ENCODE measurements at places on chromosomes 7 and 10.

DNA sequence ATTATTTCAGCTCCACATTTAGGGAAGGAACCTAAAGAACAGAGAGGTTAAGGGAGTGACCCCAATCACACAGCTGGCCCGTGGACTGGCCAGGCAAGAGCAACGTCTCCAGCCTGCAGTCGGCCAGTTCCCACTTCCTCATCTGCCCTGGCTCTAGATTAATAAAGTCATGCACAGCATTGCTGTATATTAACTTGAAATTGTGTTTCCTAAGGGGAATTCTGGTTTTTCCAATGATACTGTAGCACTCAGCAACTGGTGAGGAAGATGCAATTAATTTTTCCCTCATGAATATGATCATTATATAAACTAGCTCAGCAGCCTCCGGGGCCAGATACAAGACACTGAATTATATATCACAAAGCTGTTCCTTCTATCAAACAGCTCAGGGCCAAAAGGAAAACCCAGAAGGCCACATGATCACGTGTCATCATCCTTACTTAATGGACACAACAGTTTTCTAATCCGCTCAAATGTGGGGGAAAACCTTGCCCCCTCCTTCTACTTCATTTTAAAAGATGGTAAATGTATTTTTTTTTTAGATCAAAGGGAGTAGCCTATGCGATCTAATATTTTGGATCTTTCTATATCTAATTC, 295.3 kb upstream of the PRKCQ start:
- no peak for DNase-seq

DNA sequence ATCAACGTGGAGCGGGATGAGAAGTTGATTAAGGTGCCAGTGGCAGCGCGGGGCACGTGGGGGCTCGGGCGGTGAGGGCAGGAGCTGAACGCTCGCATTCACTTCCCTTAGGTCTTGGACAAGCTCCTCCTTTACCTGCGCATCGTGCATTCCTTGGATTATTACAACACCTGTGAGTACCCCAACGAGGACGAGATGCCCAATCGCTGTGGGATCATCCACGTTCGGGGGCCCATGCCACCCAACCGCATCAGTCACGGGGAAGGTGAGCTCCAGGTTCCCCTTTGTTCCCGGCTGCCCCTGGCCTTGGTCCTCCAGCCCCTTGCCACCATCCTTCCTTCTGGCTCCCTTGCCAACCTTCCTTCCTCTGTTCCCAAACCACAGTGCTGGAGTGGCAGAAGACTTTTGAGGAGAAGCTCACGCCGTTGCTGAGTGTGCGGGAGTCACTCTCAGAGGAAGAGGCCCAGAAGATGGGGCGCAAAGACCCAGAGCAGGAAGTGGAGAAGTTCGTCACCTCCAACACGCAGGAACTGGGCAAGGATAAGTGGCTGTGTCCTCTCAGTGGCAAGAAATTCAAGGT, 2.5 kb downstream of the UFSP1 start:
- DNase-seq: no peak

DNA sequence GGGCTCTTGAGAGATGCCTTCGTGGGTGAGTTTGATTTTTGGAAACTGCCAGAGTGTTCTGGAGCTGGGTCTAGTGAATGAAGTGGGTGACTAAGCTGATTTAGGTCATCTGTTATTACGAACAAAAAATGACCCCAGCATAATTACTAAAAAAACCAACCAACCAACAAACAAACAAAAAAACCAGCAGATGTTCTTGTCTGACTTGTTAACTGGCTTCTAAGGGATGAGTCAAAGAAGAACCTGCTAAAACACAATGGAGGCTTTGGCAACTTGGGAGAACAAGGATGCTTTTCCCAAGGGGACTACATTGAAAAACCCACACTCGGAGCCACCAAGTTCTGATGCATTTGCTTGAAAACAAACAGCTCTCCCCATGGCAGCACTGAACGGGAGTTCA, 11.5 kb downstream of the TACR2 start:
- no peak for DNase-seq

DNA sequence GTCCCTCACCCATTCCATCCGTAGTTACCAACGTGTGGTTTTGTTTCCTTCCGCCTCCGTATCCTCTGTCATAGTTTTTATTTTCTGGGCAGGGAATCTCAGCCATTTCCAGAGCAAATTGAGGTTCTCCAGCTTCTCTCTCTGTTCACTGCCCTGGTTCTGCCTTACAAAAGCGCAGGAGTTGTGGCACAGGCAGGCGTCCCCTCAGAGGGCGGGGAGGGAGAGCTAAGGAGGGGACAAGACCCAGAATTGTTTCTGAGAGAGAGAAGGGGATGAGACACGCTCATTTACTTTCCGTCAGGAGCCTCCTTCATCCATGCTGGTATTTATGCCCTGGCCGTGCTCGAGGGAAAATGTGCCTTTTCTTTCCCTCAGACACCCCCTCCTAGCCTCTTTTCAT, 71.0 kb downstream of the SH2D4B start:
- no peak for DNase-seq
